ENCODE measurements at places on chromosomes 7 and 10. TPM values are rescaled to one million over a fixed set of nuclear protein-coding genes. Genes with fewer than 3 reads are reported as not detected.

GRCh38 chr7:63114371-63114985 lies 884.2 kb upstream of the ZNF722 start:
- no peaks in the 10 kb centered on the region for H3K36me3 ChIP-seq
- no peak overlapping the region for H3K27ac ChIP-seq
- no peaks in the 10 kb centered on the region for H3K4me1 ChIP-seq
- DNase-seq = no peak
- no peak overlapping the region for H3K4me3 ChIP-seq
- H3K27me3 ChIP-seq = no peaks in the 10 kb centered on the region

SPDYE9 gene
- total RNA-seq = not detected

LGI1 gene
- not detected for total RNA-seq

TMEM236 gene
- 0.51 TPM for total RNA-seq

GRCh38 chr10:19704544-19704943 lies 111.7 kb upstream of the PLXDC2 start:
- H3K4me3 ChIP-seq = no peak overlapping the region
- H3K27ac ChIP-seq = no peak overlapping the region
- no peaks in the 10 kb centered on the region for H3K36me3 ChIP-seq
- no peaks in the 10 kb centered on the region for H3K27me3 ChIP-seq
- no peak for DNase-seq
- no peaks in the 10 kb centered on the region for H3K4me1 ChIP-seq

- H3K27me3 ChIP-seq = peaks cover 97% of the 10 kb centered on the region
- no peaks in the 10 kb centered on the region for H3K4me1 ChIP-seq
- H3K36me3 ChIP-seq = no peaks in the 10 kb centered on the region
Measured at GRCh38 chr7:127619681-127620405, 1.9 kb upstream of the PAX4 start.

DNA sequence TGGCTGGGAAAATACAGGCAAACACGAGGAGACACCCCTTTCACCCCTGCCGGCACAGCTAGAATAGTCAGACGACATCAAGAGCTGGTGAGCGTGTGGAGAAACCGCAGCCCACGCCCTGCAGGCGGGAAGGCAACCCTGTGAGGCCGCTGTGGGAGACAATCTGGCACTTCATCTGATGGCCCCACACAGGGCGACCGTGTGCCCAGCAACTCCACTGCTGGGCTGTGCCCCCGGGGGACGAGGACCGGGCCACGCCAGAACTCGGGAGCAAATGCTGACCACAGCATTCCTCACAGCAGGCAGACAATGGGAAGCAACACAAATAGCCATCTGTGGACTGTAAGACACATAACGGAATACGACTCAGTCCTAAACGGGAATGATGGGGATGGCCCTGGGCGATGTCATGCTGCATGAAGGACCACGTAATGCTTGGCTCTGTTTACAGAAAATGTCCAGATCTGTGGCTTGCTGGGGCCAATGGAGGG lies 58.9 kb downstream of the CFAP46 start:
- H3K27ac ChIP-seq = no peak overlapping the region
- no peak overlapping the region for H3K4me3 ChIP-seq
- DNase-seq = no peak
- H3K27me3 ChIP-seq = peaks cover 71% of the 10 kb centered on the region
- H3K36me3 ChIP-seq = no peaks in the 10 kb centered on the region
- H3K4me1 ChIP-seq = no peaks in the 10 kb centered on the region

DNA sequence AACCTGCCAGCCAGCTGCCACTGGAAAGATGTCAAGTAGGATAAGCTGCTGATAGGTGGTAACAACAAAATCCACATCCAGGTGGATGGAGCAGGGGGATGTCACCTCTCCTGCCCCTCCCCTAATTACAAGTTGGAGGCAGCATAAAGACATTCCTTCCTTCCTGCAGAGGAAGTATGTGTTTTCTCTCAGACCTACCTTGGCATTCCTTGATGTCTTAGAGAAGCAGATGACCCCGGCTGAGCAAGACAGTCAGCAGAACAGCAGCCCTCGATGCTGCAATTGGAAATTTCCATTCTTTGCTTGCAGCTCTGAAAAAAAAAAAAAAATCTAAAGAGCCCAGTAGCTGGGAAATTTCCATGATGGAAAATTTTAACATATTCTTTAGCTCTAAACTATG lies 137.5 kb upstream of the MKLN1 start:
- H3K27ac ChIP-seq = no peak overlapping the region
- no peaks in the 10 kb centered on the region for H3K27me3 ChIP-seq
- no peak overlapping the region for H3K4me3 ChIP-seq
- no peak for DNase-seq
- H3K36me3 ChIP-seq = peaks cover 6% of the 10 kb centered on the region

LRRC18 gene
- not detected for total RNA-seq

GNAI1 gene
- 14.7 TPM for total RNA-seq

IL15RA gene
- 42.4 TPM for total RNA-seq

- peaks cover 37% of the 10 kb centered on the region for H3K27me3 ChIP-seq
- no peaks in the 10 kb centered on the region for H3K4me1 ChIP-seq
- no peak overlapping the region for H3K4me3 ChIP-seq
- DNase-seq = no peak
- H3K27ac ChIP-seq = no peak overlapping the region
Measured at GRCh38 chr7:131574741-131575140, 18.3 kb upstream of the PODXL start.

GRCh38 chr7:81036057-81036456 lies 117.2 kb upstream of the SEMA3C start:
- H3K27me3 ChIP-seq = no peaks in the 10 kb centered on the region
- H3K36me3 ChIP-seq = no peaks in the 10 kb centered on the region
- no peak for DNase-seq
- no peak overlapping the region for H3K4me3 ChIP-seq
- H3K27ac ChIP-seq = no peak overlapping the region
- H3K4me1 ChIP-seq = no peaks in the 10 kb centered on the region

DNA sequence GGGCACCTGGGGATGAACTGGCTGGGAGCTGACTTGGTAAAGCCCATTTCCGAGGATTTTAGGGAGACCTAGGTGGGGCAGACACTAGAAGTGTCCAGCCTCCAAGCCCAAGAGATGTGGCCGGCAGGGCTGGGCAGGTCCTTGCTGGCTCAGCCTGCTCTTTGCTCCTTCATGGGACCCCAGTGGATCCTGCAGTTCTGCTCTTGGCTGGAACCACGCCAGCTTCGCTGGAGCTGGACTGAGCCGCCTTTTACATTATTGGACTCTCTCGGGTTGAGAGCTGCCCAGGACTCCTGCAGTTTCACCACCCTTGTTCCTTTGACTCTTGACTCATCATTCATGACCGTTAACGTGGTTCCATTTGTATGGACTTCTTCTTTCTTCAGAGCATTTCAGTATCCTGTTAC lies 5.7 kb downstream of the PPIF start:
- H3K27me3 ChIP-seq = no peaks in the 10 kb centered on the region
- no peak overlapping the region for H3K27ac ChIP-seq
- H3K36me3 ChIP-seq = peaks cover 40% of the 10 kb centered on the region
- H3K4me3 ChIP-seq = no peak overlapping the region

DNA sequence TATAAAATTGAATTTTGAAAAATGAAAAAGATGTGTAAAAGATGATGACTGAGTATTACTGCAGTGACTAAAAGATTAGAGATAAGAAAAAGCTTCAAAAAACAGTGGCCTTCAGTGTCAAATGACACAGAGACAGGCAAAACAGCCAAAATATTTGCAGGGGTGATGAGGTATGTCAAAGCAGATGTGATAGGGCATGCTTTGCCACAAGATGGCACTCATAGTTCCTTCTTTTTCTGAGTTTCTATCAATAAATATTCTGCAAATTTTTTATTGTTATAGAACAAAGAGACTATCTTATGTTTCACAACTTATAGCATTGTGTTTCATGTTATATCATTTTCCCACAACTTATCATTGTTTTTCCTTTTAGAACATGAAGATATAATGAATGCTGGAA lies 344.1 kb upstream of the HPS1 start:
- no peaks in the 10 kb centered on the region for H3K27me3 ChIP-seq
- H3K27ac ChIP-seq = no peak overlapping the region
- no peak for DNase-seq

- peaks cover 36% of the 10 kb centered on the region for H3K4me1 ChIP-seq
- H3K27ac ChIP-seq = peak overlapping the region; percentile 62
- H3K4me3 ChIP-seq = no peak overlapping the region
- peak; percentile 79 for DNase-seq
- H3K27me3 ChIP-seq = no peaks in the 10 kb centered on the region
Measured at GRCh38 chr7:32164341-32164996, 94.3 kb upstream of the PDE1C start.

DNA sequence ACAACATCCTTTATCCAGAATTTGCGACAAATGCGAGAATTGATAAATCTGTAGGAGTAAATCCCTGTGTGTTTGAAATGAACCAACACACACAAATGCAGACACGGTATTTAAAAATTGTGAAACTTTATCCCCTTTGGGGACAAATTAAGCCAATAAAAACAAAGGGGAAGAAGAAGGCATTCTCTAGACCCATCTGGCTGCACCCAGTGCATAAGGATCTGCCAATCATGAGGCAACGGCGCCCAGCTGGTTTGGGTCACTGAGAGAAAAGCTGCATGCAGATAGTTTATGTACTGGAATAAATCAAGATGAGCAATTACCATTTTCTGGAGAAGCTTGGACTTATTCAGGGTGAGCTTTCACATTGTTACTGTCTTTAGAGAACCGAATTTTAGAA lies 45.7 kb downstream of the VAX1 start:
- no peak overlapping the region for H3K27ac ChIP-seq
- no peaks in the 10 kb centered on the region for H3K27me3 ChIP-seq
- peaks cover 3% of the 10 kb centered on the region for H3K4me1 ChIP-seq
- H3K36me3 ChIP-seq = no peaks in the 10 kb centered on the region

DNA sequence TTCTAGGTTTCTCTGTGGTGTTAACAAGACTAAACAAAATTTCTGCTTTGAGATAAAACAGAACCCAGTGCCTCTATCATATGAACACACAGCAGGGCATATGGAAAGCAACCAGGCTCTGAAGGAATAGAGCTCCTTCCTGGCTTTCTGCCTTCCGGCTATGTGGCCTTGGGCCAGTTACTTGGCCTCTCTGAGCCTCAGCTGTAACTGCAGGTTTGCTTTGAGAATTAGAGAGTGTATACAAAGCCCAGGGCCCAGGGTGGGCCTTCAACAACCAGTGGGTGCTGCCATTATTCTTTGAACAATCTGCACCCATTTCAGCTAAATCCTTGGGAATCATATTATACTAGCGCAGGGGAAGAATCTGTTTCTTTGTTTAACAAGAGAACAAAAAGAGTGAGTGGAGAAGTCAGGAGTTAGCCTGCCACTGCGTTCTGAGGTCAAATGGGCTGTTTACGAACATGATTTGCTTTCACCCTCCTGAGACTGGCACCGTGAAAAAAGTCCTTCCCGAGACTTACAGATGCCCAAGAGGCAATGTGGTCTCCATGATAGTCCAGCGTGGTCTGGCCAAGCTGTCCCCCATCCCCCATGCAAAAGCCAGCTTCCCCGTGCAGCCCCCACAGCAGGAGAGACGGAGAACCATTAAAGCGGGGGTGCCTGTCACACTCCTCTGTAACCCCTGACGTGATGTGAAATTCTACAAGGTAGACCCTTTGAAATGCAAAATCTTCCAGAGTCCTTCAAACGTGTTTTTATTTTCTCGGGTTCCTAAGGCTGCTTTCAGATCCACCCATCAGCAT lies 4.9 kb downstream of the FAM53B start:
- no peak overlapping the region for H3K27ac ChIP-seq
- no peaks in the 10 kb centered on the region for H3K27me3 ChIP-seq
- H3K36me3 ChIP-seq = peaks cover 15% of the 10 kb centered on the region
- DNase-seq = no peak
- H3K4me3 ChIP-seq = no peak overlapping the region

DNA sequence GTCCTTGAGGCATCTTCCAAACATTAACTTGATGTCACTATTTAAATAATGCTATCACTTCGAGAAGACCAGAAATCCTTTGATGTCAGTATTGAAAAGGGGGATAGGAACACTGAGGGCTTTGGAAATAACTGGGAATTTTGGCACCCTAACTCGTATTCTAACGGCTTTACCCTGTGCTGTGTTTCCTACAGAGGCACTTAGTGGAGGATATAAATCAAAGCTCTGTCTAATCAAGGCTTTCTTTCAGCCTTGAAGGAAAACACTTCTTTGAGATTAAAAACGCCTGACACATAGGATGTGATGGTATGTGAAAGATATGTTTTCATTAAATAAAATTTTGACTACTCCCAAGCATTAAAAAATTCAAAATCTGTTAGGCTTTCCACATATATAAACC lies 62.3 kb downstream of the CREB5 start:
- H3K4me1 ChIP-seq = no peaks in the 10 kb centered on the region
- no peak for DNase-seq
- H3K27ac ChIP-seq = no peak overlapping the region
- no peaks in the 10 kb centered on the region for H3K27me3 ChIP-seq
- no peaks in the 10 kb centered on the region for H3K36me3 ChIP-seq
- H3K4me3 ChIP-seq = no peak overlapping the region

GRCh38 chr10:78983608-78984007 lies 85.2 kb upstream of the ZMIZ1 start:
- H3K36me3 ChIP-seq = no peaks in the 10 kb centered on the region
- peaks cover 14% of the 10 kb centered on the region for H3K27me3 ChIP-seq
- no peak overlapping the region for H3K4me3 ChIP-seq
- H3K27ac ChIP-seq = no peak overlapping the region
- H3K4me1 ChIP-seq = no peaks in the 10 kb centered on the region

LAMTOR4 gene
- 43.6 TPM for total RNA-seq
